ENCODE measurements at places on chromosomes 12 and 14.

GRCh38 chr14:79580906-79581305 is 630.4 kb downstream of the DIO2 start:
- no peak for DNase-seq

DNA sequence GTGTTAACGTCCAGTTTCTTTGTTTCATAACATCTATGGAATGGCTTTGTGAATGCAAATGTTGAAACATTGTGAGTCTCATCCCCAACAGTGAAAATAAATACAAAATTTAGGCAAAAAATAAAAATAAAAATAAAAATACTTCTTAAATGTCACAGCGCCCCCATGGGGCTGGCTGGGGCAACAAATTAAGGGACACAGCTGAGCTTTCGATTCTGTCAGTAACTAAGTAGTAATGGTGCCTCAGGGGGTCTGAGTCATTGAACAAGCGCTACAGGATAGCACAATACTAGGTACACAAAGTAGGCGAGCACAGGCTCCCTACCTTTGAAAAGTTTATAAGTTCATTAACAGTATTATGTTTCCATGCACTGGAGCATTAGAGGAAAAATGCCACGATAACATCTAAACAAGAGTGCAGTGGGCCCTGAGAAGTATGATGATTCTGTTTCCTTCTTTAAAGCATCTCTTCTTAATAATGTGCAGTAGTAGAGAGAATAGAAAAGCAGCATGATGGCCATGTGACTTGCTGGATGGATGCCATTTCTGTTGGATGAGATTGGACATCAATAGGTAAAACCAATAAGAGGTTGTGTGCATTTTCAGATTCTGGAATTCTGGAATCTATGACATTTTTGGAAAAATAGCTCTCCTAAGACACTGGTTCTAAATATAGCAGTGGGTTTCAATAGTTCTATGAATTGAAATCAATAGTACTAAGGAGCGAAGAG is 667.2 kb downstream of the DIO2 start:
- DNase-seq, result no peak

DNA sequence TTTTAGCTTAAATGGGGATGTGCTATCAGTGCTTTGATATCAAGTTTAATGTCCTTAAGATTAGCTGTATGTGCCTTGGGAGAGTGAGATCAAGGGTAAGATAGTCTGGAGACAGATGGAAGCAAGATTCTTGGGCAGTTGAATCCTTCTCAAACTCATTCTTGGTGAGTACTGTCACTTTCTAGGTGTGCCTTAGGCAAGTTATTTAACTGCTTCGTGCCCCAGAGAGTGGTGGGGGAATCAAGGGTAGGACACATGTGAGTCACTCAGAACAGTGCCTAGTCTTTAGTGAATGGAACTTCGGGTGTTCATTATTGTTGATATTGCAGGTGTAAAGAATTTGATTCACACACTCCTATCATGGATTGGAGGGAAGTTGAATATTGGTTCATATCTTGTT is 803.7 kb downstream of the DIO2 start:
- DNase-seq, result no peak

DNA sequence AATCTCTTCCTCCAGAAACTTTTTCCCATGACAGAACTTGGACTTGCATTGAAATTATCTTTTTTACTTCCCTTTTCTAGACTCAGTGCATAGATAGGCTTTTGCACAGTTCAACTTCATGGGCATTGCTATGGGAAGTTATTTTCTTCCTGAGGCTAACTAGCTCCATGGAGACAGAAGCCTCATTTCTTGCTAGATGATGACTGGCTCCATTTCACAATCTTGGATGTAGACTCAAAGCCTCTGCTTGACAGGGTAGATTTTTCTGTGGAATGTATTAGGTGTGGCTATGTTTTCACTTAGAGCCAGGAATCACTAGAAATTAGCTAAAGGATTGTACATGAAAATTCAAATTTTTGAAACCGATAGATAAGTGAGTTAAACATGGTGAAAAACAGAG is 884.1 kb upstream of the MGAT4C start:
- no peak for DNase-seq

DNA sequence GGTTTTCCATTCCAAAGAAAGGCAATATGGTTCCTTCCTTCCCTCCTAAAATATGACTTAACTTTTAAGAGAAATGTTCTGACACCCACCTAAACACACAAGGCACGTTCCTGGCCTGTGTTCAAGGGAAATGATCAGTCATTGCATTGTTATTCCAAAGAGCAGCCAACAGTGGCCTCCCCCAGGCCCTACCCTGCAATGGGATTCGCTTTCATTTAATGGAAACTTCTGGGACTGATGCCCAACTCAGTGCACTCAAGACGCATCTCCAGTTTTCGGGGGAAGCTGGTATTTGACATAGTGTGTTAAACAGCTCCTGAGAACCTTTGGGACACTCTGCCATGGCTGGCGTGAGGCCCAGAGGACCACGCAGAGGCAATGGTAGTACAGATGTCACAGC is 65.9 kb downstream of the DDX51 start:
- no peak for DNase-seq

- DNase-seq, result no peak
Observed at GRCh38 chr12:46669720-46670119, 156.1 kb downstream of the SLC38A4 start.

DNA sequence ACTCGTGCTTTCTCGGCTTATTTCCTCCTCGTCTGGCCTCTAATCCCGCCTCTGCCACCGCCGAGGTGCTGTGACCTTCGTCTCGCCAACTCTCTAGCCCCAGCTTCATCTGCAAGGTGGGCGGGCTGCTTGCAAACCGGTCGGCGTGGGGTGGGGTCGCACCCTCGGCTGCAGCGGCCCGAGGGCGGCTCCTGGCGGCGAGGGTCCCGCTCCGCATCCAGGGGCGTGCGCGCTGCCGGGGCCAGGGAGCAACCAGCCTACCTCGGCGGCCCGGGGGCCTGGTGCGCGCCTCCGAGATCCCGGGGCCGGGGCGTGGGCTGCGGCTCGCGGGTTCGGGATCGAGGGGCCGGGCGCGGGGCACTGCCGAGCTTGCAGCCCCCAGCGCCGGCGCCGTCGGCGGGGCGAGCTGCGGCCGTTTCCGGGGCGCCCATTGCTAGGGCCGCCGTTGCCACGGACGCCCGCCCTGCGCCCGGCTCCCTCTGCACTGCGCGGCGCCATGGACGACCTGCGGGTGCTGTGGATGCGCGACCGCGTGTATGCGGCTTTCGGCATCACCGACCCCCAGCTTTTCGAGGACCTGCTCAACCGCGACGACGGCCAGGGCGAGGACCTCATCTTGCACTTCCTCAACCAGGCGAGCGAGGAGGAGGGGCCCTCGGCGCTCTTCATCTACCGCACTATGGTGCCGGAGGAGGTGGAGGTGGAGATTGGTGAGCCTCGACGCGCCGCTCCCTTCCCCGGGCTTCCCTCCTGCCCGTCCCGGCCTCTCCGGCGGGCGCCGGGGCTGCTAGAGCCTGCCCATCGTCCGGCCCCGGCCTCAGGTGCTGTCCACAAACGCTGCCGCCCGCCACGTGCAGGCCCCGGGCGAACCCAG is at the start of gene DNAH10:
TSS of gene DNAH10 (plus strand) at position 461 of the 874 bp plus-strand sequence. CDS start at position 497, 36 bp downstream.
- no peak for DNase-seq

GRCh38 chr12:118467641-118468305 is 91.4 kb downstream of the SUDS3 start:
- DNase-seq, result no peak

DNA sequence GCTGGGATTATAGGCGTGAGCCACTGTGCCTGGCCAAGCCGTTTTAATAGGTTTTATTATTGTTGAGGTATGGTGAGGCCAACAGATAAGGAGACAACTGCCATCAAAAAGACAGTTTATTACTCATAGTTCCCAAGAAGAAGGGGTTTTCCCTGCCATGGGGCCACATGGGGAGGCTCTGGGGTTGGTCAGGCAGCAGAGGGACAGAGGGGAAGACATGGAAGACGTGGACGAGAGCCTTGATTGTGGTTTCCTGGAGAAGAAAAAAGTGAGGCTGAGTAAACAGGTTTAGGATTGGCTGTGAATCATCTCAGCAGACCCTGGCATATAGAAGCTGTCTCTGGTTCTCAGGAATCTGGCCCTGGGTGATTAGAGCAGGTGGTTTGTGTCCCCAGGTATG is 69.9 kb downstream of the FOXN4 start:
- DNase-seq, result no peak

DNA sequence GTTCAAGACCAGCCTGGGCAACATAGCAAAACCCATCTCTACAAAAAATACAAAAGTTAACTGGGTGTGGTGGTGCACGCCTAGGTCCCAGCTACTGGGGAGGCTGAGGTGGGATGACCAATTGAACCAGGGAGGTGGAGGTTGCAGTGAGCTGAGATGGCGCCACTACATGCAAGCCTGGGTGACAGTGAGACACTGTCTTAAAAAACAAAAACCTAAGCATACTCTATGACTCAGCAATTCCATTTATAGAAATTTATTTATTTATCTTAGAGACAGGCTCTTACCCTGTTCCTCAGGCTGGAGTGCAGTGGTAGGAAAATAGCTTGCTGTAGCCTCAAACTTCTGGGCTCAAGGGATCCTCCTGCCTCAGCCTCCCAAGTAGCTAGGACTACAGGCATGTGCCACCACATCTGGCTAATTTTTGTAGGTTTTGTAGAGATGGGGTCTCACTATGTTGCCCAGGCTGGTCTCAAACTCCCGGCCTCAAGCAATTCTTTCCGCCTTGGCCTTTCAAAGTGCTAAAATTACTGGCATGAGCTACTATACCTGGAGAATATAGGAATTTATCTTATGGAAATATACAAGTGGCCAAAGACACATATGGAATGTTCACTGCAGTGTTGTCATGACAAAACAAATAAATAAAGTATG is 43.3 kb downstream of the NCKAP5L start:
- DNase-seq, result no peak

DNA sequence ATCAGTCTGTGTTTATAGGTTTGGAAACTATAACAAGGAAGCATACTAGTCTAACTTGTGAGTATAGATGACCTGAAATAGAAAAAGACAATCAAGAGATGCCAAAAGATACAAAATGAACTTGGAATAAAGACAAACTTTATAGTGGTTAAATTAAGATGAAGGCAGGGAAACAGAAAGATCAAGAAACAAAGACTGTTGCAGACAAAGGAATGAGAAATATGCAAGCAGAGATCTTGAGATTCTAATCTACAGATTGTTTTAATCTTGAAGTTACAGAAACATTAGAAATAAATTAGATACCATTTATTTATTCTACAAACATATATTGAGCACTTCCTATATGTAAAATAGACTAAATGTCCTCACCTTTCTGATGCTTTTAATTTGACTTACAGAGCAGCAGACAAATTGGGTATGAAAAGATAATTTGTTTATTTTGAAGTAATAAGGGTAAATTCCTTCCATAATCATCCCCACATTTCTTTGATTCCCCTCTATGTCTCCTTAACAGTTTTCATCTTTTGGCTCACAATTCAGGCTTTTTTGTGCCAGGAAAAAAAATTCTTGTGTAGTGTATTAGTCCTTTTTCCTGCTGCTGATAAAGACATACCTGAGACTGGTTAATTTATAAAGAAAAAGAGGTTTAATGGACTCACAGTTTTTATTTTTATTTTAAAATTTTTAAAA is 134.4 kb downstream of the KITLG start:
- no peak for DNase-seq

DNA sequence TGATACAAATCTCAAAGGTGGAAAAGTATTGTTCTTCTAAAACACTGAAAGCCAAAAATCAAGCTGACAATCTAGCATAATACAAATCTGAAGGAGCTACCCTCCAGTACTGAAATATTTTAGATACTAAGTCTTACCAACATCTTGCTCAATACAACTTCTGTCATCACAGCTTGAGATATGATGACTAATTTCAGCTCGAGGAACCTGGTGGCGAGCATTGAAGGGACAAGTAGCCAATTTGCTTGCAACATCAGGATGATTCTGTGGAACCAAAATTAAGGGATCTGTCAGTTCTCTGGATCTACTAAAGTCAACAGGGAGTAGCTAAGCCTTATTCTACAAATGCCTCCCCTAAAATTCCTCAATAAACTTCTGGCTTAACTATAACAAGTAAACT is 10.4 kb downstream of the GTSF1 start:
- DNase-seq, result no peak

DNA sequence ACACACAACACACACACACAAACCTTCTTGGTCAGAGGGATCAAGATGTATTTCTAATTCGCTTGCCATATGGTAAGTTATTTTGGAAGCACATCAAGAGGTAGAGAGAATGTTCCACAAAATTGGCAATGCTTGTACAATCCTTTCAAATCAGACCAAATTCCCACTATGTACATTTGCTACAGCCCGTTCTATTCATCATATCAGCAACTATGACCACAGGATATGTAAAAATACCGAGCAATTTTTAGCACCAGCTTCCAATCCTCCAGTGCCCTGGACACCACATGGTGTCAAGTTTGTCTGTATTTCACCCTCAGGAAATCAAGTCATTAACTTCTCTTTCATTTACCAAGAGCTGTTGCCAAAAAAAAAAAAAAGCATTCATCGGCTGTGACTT is 21.2 kb downstream of the TBX5 start:
- DNase-seq, result no peak

- DNase-seq, result no peak
Observed at GRCh38 chr14:33799705-33800570, 150.9 kb downstream of the EGLN3 start.

- no peak for DNase-seq
Observed at GRCh38 chr12:117441751-117442150, 80.3 kb upstream of the NOS1 start.

DNA sequence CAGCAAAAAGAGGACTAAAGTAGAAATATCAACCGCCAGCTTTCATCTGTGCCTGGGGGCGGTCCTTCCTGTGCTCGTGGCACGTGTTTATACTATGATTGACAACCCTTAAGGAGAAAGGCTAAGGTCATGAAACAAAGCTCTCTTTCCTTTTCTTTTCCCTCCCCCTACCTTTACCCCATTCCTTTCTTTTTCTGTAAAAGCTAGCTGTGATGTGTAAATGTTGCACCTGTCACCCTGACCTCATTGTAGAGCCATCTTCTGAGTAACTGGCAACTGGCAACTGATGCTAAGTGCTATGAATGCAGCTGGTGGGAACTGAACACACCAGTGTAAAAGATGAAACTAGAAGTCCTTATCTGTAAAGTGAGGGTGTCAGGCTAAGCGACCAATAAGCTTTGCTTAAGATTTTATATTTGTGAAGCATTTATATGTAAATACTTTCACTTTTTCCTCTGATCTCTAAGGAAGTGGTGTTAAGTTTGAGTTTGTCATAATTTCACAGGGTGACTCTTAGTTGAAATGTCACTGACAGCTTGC is 102.8 kb upstream of the BCAT1 start:
- no peak for DNase-seq

GRCh38 chr12:112160611-112161010 is 35.3 kb downstream of the TRAFD1 start:
- no peak for DNase-seq

GRCh38 chr12:51131745-51132521 is 41.0 kb downstream of the TFCP2 start:
- no peak for DNase-seq

DNA sequence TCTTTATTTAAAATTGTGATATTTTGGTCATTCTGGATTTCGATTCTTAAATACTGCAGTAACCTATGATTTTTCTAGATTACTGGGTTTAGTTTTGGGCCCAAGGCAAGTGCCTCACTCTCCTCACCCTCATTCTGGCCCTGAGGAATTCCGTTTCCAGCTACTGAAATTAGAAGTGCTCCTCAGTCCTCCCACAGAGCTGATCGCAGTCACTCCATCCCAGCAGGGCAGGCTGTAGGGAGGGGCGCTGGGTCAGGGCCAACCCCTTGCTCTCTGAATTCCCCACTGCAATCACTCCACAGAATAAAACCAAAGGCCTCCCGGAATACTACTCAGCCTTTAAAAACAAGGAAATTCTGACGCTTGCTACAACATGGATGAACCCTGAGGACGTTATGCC is 66.5 kb upstream of the DIO3 start:
- DNase-seq, result no peak
